ENCODE measurements at places on chromosomes 1 and 21. TPM values are rescaled to one million over a fixed set of nuclear protein-coding genes. Genes with fewer than 3 reads are reported as not detected.

The TTC34 gene
- 0.56 TPM for total RNA-seq

The OR14K1 gene
- total RNA-seq: not detected

The ABCA4 gene
- 0.08 TPM for total RNA-seq

The PDZK1 gene
- not detected for total RNA-seq

The ARID1A gene
- total RNA-seq: 29.4 TPM

The PATJ gene
- total RNA-seq: 131 TPM

The PRELP gene
- total RNA-seq: 22.9 TPM

The SERPINC1 gene
- 0.51 TPM for total RNA-seq

The GBP5 gene
- 1.7 TPM for total RNA-seq

The THEM5 gene
- total RNA-seq: not detected

Data from Right ventricle myocardium superior (tissue), 1 donor.